ENCODE measurements at places on chromosomes 3 and 15.

GRCh38 chr3:122232485-122232884 is 49.0 kb downstream of the CASR start:
- no peak for DNase-seq

DNA sequence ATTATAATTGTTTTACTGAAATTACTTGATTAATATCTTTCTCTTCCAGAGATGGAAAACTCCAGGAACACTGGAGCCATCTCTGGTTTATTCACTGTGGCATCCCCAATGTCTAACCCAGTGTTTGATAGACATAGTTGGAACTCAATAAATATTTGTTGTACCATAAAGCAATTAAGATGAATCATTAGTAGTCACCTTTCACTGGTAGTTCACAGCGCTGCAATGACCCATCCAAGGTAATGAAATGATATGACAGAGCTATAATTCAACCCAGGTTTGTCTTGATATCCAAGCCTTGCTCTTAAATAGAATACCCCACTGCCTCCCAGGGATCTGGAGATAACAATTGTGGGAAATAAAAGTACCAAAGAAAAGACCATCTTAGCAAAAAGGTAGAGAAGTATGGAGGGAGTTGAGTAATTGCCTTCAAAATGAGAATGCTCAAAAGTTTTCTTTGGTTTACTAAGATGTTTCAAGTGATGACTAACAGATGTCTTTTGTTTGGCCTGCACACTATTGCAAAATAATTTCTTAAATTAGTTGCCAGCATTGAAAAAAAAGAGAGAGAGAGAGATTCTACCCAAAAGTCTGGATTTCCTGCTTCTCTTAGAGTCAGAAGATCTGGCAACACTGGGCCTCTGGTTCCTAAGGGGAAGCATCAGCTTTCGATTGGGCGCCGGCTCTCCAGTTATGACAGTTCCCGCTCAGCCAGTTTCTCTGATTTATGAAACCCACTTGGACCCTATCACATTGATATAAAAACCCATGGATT is 348.5 kb downstream of the ERC2 start:
- no peak for DNase-seq

DNA sequence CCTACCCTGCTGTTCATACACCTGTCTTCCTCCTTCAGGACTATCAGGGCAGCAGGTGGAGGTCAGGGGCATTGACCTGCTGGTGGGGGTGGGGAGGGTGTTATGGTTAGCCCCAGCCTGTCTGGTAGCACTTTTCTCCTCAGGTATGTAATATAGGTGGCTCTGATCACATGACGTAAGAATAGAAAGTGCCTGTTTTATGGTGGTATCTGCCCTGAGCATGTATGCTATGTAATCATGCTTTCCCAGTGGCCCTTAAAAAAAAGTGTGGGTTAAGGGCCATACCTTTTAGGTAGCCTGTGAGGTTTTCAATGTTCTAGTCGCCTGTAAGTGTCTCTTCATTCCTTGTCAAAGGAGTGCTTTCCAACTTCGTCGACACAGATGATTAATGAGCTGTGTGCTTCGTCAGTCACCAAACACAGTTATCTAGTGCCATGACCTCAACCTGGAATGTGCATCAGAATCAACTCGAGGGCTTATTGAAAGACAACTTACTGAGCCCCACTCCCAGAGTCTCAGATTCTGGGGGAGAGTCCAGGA is 86.3 kb downstream of the KLHL25 start:
- no peak for DNase-seq

GRCh38 chr3:54443561-54444161 is 321.3 kb downstream of the CACNA2D3 start:
- DNase-seq: no peak

GRCh38 chr15:45573961-45574629 is 13.1 kb upstream of the BLOC1S6 start:
- no peak for DNase-seq

- DNase-seq: no peak
Observed at GRCh38 chr15:58880320-58880719, 53.2 kb downstream of the SLTM start.

GRCh38 chr3:128617557-128618397 is 32.8 kb downstream of the RPN1 start:
- DNase-seq: peak; percentile 100

DNA sequence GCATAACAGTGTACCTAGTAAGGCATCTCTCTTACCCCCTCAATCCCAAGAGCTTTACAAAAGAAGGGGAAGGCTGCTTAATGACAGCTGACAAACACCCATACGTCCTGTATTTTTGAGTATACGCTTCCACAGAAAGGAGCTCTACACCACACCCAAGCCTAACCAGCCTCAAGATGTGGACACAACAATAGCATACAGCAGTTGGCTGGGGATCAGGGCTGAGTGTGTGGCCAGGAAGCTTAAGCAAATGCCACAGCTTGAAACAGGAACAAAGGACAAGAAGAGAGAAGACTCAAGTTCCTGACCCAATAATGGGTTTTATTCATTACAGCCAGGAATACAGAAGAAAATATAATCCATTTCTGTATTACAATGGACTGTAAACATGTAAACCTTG is 6.9 kb downstream of the HEXA start:
- no peak for DNase-seq

- DNase-seq: no peak
Observed at GRCh38 chr3:123373474-123373987, 75.4 kb downstream of the ADCY5 start.

DNA sequence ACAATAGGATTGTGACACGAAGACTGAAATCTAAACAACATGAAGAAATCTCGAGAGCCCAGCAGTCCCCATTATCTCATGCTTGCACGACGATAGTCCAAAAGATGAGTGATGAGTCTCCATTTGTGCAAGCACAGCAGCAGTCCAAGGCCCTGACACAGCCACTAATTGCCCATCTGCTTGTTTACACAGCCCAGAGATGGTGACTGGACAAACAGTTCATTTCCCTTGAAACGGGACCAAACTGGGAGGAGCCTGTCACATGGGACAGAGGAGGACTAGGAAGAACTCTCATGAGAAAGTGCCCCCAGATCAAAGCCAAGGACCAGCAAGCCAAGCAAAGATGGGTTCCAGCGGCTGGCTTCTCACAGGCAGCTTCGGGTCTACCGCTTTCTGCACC is 121.0 kb downstream of the GREM1 start:
- no peak for DNase-seq

GRCh38 chr15:70251246-70251990 is 153.7 kb upstream of the TLE3 start:
- no peak for DNase-seq

DNA sequence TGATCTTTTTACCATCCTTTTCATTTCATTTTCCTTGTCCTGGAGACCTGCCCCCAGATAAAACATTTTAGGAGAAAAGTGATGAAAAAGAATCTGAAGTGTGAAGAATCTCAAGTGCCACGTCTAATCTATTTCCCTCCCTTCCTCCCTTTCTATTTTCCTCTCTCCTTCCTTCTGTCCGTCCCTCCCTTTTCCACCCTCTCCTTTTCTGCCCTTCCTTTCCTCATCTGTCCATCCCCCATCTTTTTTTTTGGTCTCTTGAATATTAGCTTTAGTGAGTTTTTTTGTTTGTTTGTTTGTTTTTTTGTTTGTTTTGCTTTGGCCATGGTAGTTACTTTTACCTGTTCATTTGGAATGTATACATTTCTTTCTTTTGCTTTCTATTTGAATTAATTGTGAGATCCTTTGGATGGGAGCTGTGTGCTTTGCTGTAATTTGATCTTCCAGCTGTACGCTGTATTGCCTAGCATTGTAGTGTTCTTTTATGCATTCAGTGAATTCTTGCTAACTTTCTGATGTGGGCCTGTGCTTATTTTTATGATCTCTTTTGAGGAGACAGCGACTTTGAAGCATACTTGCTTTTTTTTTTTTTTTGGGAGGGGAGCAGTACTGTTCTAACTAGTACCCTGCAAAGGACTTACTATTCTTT is 19.2 kb downstream of the CDIN1 start:
- DNase-seq: no peak

DNA sequence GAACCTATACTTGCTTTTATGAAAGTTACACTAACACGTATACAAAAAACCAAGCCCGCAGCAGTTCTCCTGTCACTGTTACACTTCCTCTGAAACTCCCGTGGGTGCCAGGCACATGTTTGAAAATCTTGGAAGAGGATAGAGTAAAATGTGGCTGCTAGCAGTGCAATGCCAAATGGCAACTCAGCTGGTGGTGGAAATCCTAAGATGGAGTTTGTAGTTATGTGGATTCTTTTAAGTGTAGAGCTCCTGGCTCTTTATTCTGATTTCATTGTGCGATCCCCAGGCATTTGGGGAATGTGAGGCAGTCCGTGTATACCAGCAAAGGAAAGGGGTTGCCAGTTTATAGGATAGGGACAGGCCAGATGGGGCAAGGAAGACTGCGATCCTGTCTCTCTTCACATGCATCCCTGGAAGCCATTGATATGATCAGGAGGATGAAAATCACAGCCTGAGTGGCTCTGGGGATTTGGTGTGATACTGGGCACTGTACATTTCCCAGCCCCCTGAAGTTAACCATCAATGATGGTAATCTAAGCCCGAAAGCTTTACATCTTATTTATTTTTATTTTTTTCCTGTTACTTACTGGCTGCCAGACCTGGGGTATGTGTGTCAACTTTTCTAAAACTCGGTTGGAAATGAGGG is 1.1 kb downstream of the STAC start:
- DNase-seq: no peak

GRCh38 chr15:92619145-92620101 is 36.2 kb downstream of the FAM174B start:
- no peak for DNase-seq

DNA sequence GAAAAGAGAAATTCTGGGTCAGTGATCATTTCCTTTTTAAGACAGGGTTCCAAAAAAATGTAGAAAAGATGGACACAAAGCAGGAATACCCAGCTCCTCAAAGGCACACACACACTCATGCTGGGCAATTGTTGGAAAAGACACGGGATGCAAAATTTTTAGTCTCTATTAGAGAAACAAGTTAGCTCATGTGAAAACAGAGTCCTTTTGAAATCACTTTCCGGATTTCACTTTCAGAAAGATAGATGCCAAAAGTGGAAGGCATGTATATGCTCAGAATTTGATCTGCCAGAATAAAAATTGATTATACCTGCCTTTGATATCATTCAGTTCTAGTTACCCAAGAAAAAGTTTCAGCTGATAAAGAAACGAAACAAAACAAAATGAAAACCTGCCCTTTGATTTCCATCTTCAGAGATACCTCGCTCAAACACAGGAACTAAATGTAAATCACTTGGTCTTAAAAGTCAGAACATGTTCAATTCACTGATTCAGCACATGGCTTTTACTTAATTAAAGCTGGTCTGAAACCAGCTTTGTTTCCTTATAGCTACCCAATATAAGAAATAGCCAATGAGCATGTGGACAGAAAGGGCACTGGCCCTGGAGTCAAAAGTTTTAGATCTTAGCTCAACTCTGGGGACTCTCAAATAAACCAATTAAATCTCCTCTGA is 52.8 kb downstream of the PLD1 start:
- no peak for DNase-seq

- DNase-seq: peak; percentile 45
Observed at GRCh38 chr3:71930056-71930991, 145.4 kb upstream of the PROK2 start.

GRCh38 chr15:58058073-58058472 is 7.4 kb downstream of the ALDH1A2 start:
- no peak for DNase-seq

DNA sequence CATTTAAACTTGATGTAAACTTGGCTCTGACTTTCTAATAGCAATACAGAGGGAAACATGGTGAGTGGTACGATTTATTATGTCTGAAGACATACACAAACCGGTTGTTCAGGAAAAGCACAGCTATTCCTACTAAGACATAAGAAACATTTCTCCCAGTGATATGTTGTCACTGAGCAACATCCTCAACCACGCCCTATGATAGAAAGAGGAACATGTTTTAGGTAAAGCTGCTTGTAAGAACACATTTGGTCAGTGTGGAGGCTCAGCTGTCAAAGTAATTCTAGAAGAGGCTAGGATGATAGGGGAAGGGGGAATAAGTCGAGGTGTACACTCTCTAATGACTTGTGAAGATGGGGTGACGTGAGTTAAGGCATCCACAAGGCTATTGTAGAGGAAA is 42.7 kb upstream of the B3GNT5 start:
- no peak for DNase-seq

DNA sequence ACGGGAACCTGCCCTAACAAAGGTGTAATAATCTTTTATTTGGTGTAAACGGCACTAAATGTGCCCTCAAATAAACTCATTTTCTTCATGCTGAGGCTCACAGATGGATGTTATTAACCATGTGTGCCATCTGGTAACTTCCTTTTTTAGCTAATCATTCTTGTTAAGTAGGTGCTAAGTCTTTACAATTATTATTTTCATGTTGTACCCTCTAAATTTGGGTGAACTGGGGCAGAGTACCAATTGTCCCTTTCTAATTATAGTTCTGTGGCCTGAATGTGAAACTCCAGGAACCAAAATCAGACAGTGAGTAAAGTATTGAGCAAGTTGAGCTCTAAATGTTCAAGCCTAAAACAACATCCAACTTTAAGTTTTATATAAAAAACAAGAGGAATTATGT is 220.7 kb upstream of the CADM2 start:
- no peak for DNase-seq

DNA sequence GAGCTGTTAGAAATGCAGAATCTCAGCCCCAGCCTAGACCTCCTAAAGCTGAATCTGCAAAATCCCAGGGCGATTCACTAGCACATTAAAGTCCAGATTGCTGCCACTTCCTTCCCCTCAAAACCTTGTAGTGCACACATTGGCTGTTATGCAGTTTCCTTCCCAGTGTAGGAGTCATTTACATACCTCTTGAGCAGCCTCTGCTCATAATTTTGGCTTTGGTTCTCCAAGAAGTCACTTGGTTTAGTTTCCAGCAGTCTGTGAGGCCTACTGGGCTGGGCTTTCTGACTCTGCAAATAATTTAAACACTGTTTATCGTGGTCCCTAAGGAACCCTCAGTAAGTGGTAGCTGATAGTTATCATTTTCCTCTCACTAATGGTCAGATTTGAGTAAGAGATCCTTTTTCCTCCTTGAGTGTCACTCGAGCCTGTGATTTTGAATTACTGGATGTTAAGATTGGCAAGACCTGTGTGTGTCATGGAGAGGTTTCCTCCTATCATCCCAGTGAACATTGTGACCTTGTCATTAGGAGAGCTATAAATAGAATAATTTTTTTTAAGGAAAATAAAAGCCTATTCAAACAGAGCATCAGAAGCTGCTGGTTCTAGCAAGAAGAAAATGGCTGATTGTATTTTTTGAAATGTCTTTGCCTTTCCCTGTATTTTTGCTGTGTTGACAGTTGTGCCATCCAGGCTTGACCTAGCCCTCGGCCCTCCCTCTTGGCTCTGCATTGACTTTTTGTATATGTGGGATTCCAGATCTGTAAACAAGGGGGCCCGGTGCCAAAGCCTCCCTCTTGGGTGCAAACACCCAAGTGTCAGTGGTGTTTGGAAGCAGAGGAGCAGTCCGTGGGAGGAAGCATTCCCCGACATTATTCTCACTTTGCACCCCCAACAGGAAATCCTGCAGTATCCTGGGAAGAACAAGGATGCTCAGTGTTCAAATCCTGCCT is 134.8 kb upstream of the ANKRD28 start:
- DNase-seq: no peak

- peak; percentile 50 for DNase-seq
Observed at GRCh38 chr3:153029350-153029749, 132.7 kb upstream of the RAP2B start.

- DNase-seq: no peak
Observed at GRCh38 chr15:77737238-77738037, 104.7 kb upstream of the LINGO1 start.

Measured in urothelium cell line (cell line).